Osteoblast (primary cell): ENCODE measurements at places on chromosomes 2 and 18. TPM values are rescaled to one million over a fixed set of nuclear protein-coding genes. Genes with fewer than 3 reads are reported as not detected.

RIT2 gene
- not detected in 2 replicates for total RNA-seq

SERPINB2 gene
- total RNA-seq, result 0.72 and 1.8 TPM in 2 replicates

CPO gene
- not detected in 2 replicates for total RNA-seq

CD8A gene
- total RNA-seq, result not detected in 2 replicates

ACTR2 gene
- total RNA-seq, result 110 and 114 TPM in 2 replicates

ONECUT2 gene
- total RNA-seq, result under 0.01 TPM in 1 of 2 replicates, not detected in the other

FAM124B gene
- total RNA-seq, result not detected in 2 replicates

DLX1 gene
- 1.8 and 2.4 TPM in 2 replicates for total RNA-seq

SDC1 gene
- 7.6 and 11.8 TPM in 2 replicates for total RNA-seq
